ENCODE measurements at places on chromosomes 13 and 19.

- ATAC-seq = no peak
Measured at GRCh38 chr13:27541386-27541785, 78.9 kb downstream of the LNX2 start.

- no peak for ATAC-seq
Measured at GRCh38 chr19:35223084-35223790, 5.3 kb downstream of the FAM187B start.

- no peak for ATAC-seq
Measured at GRCh38 chr19:7069904-7070226, 362 bp downstream of the ZNF557 start.

GRCh38 chr19:51802775-51803174, 7.8 kb downstream of the FPR3 start:
- no peak for ATAC-seq

DNA sequence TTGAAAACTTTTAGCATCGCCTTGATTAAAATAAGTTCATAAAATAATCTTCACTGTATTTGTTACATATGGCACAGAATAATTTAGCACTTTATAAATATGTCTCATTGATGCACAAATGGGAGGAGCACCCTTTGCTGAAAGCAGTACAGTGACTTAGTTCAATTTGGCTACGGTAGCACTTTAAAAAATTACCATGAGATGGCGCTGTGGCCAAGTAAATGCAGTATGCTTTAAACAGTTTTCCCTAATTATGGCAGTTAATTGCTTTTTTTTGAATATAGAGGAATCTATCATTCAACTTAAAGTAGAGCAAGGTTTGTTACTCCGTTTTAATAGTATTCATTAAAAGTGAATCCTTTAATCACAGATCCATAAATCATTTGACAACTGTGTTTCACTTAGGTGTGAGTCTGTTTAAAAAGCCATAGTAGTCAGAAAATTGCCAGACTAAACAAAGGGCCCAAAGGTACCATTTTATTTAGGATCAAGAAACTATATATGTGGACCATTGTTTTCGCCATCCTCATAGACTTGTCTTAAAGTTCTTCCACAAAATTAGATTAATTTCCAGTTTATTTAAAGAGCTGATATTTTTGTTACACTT, 34.7 kb upstream of the ESD start:
- ATAC-seq = no peak

GRCh38 chr13:24338721-24339120, 29.3 kb downstream of the C1QTNF9 start:
- ATAC-seq = peak; percentile 39

- ATAC-seq = no peak
Measured at GRCh38 chr13:84566780-84567179, 684.5 kb upstream of the SLITRK1 start.

- no peak for ATAC-seq
Measured at GRCh38 chr19:5832527-5833216, 6.8 kb downstream of the FUT6 start.

GRCh38 chr19:1843116-1843515, 5.2 kb downstream of the REXO1 start:
- ATAC-seq = no peak

- ATAC-seq = no peak
Measured at GRCh38 chr13:95706356-95706755, 29.4 kb downstream of the DNAJC3 start.

DNA sequence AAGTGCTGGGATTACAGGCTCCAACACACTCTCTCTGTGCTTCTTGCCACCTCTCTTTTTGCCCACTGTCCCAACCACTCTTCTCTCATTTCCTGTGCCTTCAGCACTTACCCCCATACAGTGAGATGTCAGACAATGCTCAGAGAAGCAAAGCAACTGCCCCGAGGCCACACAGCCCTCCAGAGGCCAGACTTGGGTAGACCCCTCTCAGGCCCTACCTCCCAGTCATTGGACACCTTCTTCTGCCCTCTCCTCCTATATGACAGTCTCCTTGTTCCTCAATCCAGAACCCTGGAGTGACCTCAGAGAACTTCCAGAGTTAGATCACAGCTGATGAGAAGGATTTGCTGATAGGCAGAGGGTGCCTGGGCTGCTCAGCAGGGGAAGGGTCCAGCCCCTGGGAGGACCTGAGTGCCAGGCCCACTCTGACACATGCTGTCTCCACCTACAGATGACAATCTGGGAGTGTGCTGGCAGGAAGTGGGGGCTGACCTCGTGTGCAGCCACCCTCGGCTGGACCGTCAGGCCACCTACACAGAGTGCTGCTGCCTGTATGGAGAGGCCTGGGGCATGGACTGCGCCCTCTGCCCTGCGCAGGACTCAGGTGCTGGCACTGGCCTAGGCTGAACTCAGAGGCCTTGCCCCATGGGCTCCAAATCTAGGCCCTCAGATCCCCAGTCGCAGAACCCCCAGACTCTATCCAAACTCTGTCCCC, 24.4 kb downstream of the LTBP4 start:
- no peak for ATAC-seq

- ATAC-seq = no peak
Measured at GRCh38 chr13:62687732-62688131, 1272.1 kb upstream of the PCDH20 start.

All from stimulated activated memory B cell treated with anti-CD40 and anti-IgM and Interleukin-4, amounts not matched to agents 10 μg/mL and 1 μg/mL and 100 μg/mL, for 72 hours (primary cell).